ENCODE measurements at places on chromosomes 1 and 21. TPM values are rescaled to one million over a fixed set of nuclear protein-coding genes. Genes with fewer than 3 reads are reported as not detected.

DNA sequence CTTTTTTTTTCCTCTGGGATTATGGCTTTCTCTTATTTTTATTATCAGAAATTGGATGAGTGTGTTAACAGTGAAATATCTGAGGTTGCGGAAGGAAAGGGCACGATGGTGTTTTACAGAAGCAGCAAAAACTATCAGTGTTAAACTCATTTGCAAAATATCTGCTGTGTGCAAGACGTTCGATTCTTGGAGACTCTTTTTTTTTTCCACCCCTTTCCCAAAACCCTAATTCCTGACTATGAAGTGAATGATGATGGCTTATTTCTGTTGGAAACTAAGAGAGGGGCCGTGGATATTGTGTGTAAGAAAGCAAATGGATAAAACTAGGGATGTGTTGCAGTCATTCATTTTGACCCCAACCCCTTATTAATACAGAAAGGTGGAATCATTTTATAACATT, 677 bp downstream of the NCAM2 start:
- DNase-seq = no peak

Gene PLA2G5
- polyA plus RNA-seq = not detected

GRCh38 chr1:15507278-15507677, 16.7 kb downstream of the CASP9 start:
- DNase-seq = no peak

Gene IL22RA1
- polyA plus RNA-seq = 131 TPM

DNA sequence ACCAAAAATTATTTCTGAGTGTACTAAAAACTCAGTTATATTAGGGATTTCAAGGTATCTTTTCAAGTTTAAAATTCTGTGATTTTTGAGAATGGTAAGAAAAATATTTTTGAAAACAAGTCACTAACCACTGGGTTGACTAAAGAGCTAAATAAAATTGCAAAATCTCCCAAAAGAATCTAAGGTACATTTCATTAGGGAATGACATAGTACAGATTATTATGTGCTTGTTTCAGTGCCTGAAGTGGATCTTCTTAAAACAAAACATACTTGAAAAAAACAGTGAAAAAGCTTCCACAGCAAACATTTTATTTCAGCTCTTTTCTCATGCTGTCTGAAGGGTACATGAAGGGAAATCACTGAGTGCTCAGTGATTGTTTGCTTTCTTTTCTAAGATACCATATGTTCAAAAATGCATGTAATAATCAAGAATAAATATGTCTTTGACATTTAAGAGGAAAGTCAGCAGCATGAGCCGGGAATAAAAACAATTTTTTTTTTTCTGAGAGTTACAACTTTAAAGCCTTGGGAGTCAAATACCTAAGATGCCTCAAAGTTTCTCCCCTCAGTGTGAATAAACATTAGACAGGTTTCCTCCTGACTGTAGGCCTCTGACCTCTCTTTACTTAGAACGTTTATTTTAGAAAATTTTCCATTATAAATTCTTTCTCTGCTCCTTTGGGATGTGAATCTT, 200.7 kb downstream of the KCNT2 start:
- no peak for DNase-seq

DNA sequence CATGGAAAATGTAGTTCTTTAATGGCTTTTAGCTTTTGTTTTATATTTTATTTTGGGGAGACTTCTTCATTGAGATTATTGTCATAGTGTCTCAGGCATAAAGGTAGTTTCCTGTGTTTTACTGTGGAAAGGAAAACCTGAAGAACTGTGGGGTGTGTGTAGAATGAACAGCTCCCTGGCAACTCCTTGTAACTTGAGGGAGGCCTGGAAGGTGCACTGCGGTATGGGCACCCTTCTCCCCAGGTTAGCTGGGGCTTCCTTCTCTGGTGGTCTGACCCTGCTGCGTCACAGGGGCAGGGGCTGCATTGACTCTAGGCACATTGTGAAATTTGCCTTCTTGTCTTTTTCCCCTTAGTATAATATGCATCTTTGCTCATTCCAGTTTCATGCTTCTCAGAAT, 1.7 kb downstream of the ATP1B1 start:
- DNase-seq = no peak

Gene TCHHL1
- not detected for polyA plus RNA-seq

GRCh38 chr21:32163386-32163785, 115.5 kb downstream of the MIS18A start:
- no peak for DNase-seq

Gene GPR37L1
- polyA plus RNA-seq = not detected

Gene EPHA10
- 1.9 TPM for polyA plus RNA-seq

DNA sequence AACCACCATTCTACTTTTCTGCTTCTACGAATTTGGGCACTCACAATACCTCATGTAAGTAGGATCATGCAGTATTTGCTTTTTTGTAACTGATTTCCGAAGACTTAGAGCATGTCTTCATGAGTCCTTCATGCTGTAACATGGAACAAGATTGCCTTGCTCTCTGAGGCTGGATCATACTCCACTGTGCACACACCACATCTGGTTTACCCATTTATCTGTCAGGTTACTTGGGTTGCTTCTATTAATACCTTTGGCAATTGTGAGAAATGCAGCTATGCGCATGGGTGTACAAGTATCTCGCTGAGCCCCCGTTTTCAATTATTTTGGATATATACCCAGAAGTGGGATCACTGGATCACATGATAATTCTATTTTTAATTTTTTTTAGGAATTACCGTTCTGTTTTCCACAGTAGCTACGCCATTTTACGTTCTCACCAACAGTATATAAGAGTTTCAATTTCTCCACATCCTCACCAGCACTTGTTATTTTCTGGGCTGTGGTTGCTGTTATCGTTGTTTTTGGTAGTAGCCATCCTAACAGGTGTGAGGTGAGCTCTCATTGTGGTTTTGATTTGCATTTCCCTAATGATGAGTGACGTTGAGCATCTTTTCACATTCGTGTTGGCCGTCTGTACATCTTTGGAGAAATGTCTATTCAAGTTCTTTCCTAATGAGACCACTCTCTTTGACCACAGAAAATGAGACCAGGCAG, 10.7 kb upstream of the SLC2A5 start:
- no peak for DNase-seq
